ENCODE measurements at places on chromosomes 13 and 19. TPM values are rescaled to one million over a fixed set of nuclear protein-coding genes. Genes with fewer than 3 reads are reported as not detected.
A peak's percentile ranks its signal among the peaks of the same experiment; 100 is the strongest.

GRCh38 chr19:49117677-49118564 is 1.0 kb downstream of the C19orf73 start:
- no peak for ATAC-seq

DNA sequence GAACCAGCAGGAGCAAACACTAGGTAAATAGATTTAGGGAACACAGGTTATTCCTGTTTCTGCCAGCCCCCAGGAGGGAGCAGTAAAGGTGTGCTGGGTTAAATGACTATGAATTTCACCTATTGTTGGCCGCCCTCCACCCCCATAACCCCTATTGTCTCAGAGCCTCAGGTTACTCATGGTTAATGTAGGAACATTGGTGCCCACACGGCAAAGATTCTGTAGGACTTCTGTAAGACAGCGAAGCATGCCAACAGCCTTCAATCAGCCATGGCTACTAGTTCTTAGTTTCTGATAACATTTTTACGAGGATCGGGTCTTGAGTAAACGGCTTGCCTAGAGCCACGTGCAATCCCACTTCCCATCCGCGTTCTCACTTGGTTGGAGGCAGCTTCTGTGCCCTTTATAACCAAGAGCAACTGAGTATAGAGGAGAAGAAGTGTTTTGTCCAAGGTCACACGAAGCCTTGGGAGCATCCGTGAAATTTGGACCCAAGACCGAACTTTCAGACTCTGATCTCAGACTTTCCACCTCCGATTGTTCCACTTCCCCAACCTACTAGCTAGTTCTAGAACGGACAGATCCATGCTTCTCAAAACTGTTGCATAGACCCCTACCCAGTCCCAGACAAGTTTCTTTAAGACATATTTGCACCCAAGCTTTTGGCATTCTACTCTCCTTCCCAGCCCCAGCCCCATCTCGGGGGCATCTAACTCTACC is 5.1 kb upstream of the CACNG8 start:
- ATAC-seq: no peak

ZNF66 gene
- 11.1 TPM for total RNA-seq

DNA sequence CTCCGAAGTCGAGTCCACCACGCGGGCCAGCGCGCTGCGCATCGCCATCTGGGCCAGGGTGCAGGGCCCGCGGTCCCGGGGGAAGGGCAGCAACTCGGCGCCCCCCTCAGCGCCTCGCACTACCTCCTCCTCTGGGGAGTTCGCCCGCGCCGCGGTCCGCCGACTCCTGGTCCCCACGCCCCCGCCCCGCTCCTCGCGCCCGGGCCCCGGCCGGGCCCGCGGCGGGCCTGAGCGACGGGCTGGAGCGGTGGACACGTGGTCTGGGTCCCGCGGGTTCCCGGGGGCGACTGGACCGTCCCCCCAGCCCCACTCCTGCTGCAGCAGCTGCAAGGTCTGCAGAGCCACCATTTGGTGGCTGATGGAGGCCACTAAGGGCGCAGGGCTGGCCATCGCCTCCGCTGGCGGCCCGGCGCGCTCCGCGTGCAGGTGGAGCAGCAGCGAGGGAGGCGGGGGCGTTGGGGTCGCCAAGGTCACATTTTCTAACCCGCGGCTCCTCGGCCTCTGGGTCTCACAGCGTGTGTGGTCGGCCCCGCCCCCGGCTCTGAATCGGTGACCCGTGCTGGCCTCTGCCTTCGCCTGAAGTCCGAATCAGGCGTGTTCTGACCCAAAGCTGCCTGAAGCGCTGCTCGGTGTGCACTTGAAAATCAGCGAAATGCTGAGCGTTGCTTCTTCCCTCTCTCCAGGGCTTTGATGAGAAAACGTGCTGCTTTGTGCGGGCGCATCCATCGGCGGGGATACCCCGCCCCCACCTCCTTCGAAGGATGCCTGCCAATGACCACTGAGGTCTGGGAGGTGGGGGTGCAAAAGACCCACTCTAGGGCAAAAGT is at the start of gene DLEU7:
TSS of gene DLEU7 (minus strand) at position 436 of the 827 bp plus-strand sequence. CDS start at position 390, 46 bp downstream.
- no peak for ATAC-seq

DNA sequence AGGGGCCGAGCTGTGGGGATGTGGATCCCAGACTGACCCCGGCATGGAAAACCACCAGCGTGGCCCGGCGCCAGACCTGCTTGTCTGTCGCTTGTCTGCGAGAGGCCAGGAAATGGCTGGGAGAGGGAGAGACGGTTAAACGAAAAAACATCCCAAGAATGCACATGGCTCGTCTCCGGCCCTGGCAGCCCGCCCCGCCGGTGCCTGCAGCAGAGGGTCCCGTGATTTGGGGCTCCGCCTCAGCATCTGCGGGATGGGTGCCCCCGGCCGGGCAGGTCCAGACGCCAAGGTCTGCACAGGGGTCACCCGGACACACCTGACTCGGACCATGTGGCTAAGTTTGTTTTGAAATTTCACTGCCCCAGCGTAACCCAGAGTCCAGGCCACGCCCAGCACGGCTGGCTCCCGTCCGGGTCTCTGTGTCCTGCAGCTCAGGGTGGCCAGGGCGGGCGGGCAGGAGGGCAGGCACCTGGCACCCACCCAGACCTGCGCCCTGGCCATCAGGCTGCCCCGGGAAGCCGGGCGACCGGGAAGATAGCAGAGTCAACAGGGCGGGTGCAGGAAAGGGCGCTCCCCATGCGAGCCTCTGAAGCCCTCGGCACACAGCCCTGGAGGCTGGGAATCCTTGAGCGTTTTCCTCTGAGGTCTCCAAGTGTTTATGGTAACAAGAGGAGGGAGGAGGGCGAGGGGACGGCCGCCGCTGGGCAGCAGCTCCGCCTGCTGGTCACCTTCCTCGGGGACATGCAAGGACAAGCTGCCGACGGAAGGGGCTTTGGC is 103.2 kb downstream of the GADD45B start:
- ATAC-seq: peak; percentile 66

- ATAC-seq: no peak
Observed at GRCh38 chr13:107301724-107302374, 733.9 kb upstream of the ARGLU1 start.

CACNG6 gene
- total RNA-seq: not detected

EBI3 gene
- total RNA-seq: 18.3 TPM

- ATAC-seq: no peak
Observed at GRCh38 chr19:29365836-29366417, 153.0 kb upstream of the UQCRFS1 start.

- ATAC-seq: no peak
Observed at GRCh38 chr19:8512115-8512967, 1.6 kb downstream of the ZNF414 start.

TEX26 gene
- not detected for total RNA-seq

DNA sequence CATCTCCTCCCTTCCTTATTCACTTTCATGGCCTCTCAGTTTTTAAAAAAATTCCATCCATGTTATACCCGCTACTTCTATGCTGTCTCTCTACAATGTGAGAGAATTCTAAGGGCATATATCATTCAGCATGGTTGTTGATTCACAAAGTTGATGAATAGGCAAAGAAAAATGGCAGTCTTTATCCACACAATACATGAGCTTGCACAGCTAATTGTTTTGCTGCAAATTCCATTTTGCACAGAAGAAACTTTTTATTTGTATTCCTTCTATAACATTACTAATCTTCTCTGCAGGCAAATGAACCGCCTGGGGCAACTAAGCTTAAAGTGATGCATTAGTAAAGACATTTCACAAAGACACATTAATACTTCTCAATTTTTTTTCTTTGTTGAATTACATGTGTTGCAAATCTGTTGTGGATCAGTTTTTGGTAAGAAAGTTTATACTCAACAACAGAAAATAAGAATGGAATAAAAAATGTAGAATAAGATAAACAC is 196.9 kb downstream of the LIG4 start:
- ATAC-seq: no peak

- no peak for ATAC-seq
Observed at GRCh38 chr13:62721893-62722292, 1306.2 kb upstream of the PCDH20 start.

DNA sequence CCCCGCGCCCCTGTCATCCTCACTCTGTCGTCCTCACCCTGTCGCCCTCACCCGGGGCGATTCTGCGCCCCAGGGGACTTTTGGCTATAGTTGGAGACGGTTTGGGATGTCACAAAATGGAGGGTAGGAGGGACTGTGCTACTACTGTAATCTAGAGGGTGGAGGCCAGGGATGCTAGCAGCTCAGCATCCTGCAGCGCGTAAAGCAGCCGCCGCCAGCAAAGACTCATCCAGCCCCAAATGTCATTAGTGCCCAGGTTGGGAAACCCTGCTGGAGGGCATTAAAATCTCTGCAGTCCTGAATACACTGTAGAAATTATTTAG is 362 bp downstream of the ZNF557 start:
- no peak for ATAC-seq

- no peak for ATAC-seq
Observed at GRCh38 chr13:102984210-102984609, 82.0 kb downstream of the SLC10A2 start.

HIF3A gene
- total RNA-seq: not detected

IFI30 gene
- total RNA-seq: 51.7 TPM

- no peak for ATAC-seq
Observed at GRCh38 chr13:35144166-35144890, 202.3 kb downstream of the NBEA start.

SPACA4 gene
- not detected for total RNA-seq

CYP2F1 gene
- total RNA-seq: 0.28 TPM

C5AR2 gene
- 0.13 TPM for total RNA-seq

SIGLEC7 gene
- not detected for total RNA-seq

CEACAM3 gene
- total RNA-seq: not detected

DNA sequence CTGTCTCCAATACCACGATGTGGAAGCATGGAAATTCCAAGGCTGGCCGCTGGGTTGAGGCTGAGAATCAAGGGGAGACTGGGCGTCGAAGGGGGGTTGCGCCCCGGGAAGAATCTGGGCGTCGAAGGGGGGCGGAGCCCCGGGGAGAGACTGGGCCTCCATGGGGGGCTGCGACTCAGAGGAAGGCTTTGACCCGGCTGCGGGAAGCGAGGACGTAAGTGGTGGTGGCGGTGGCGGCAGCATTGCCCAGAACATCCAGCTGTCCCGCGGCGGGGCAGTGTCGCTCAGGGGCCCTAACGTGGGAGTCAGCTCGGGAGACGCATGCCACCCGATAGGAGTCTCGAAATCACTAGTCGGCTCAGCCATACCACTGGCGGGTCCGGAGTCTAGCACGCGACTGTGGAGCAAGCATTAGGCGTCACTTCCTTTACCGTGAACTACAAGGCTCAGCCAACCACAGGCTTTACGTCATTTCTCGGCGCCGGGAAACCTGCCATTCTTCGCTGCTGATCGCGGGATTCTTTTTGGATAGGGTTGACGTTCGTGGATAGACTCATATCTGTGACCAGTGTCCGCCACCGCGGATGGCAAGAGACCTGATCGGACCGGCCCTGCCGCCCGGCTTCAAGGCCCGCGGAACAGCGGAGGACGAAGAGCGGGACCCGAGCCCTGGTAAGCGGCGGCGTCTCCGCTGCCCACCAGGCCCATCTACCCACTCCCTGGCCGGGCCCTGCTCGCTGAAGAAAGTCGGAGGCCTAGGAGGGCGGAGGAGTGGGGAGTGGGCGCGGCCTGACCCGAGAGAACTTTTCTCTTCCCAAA is at the start of the genes GPALPP1 and NUFIP1:
TSS of gene GPALPP1 (plus strand) at position 468 of the 819 bp plus-strand sequence. CDS start at position 585, 117 bp downstream.
TSS of gene NUFIP1 (minus strand) at position 401 of the 819 bp plus-strand sequence. CDS start at position 366, 35 bp downstream.
- ATAC-seq: peak; percentile 99

RNF113B gene
- not detected for total RNA-seq

GRCh38 chr19:18780631-18781030 is 10.5 kb downstream of the COMP start:
- no peak for ATAC-seq

SIGLECL1 gene
- not detected for total RNA-seq

C13orf46 gene
- total RNA-seq: 3.9 TPM

CFAP97D2 gene
- not detected for total RNA-seq

GRCh38 chr19:42005504-42005903 is 11.5 kb upstream of the ATP1A3 start:
- no peak for ATAC-seq

CLC gene
- not detected for total RNA-seq

DNA sequence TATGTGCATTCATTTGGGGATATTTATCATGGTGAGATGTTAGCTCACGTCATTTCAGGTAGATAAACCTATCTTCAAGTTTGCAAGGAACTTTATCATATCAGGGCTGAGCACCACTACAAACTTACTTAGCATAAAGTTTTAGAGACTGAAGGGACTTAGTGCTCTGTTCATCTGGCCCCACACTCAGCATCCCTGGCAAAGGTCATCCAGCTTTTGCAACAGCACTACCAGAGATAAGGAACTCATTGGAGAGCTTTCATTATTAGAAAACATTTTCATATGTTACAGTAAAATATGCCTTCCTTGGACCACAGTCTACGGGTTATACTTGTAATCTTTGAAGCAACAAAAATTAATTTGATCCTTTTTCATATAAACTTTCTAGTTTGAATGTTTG is 263.4 kb downstream of the POU4F1 start:
- ATAC-seq: no peak

DNA sequence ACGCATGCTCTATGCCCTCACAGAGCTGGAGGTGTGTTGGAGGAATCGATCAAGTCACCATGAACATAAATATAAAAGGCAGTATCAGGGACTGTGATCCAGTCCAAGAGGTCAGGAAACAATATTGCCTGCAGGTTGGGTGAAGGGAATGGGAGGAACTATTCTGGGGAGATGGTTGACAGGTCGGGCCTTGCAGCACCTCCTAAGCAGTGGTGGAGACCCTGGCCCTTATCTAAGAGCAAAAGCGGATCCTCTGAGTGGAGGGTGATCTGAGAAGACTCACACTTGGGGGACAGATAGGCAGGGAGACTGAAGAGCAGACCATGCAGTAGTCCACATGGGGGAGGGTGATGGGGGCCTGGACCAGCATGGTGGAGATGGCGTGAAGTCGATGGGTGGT is 213.5 kb downstream of the SLC7A1 start:
- ATAC-seq: no peak

CD37 gene
- 125 TPM for total RNA-seq

- ATAC-seq: peak; percentile 62
Observed at GRCh38 chr13:77222000-77222690, 104.7 kb downstream of the MYCBP2 start.

GRCh38 chr19:58317476-58318072 is 9.2 kb upstream of the ZSCAN22 start:
- ATAC-seq: no peak

DNA sequence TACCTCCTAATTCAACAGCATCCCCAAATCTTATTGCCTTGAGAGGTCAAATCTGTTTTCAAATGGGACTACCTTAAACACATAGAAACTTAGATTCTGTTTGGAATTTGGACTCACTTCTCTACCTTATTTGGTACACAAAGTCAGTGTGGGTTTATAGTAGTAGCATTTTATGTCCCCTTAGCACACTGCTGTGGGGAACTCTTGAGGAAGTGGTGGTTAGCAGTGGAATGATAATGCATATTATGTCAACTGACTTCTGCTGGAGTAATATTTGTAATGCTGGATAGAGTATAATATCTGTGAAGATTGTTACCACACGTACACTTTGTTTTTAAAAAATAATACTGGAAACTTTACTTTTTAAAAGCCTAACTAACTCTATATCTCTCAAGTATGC is 386.3 kb downstream of the NDFIP2 start:
- no peak for ATAC-seq

GRCh38 chr13:26596458-26596857 is 39.0 kb downstream of the WASF3 start:
- ATAC-seq: no peak

- ATAC-seq: no peak
Observed at GRCh38 chr19:44813070-44813840, 4.4 kb downstream of the BCAM start.

- ATAC-seq: no peak
Observed at GRCh38 chr19:33677745-33678426, 56.1 kb downstream of the CHST8 start.

- no peak for ATAC-seq
Observed at GRCh38 chr13:98265692-98266551, 88.9 kb upstream of the RNF113B start.
